Hypothalamus (tissue), 51 donors: ENCODE measurements at places on chromosomes 13 and 19.

GRCh38 chr13:35139591-35139990 lies 197.5 kb downstream of the NBEA start:
- DNase-seq: no peak

DNA sequence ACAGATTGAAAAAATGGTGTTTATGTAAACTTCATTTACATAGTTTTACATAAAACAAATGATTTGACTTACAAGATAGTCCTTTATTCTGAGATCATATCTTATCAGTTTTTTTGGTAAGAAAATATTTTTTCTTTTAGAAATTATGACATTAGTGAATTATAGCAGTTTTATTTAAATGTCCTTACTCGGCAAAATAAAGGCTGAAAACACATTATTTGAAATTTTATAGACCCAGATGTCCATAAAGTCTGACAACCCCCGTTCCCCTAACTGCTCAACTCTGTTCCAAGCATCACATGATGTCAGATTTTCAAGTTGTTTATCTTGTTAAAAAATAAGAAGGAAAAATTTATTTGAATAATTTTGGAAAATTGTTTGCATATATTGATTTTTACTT lies 46.7 kb upstream of the RFC3 start:
- no peak for DNase-seq

GRCh38 chr13:77874406-77874805 lies 44.2 kb downstream of the EDNRB start:
- DNase-seq: no peak

GRCh38 chr19:51708811-51709210 lies 15.0 kb downstream of the HAS1 start:
- no peak for DNase-seq

DNA sequence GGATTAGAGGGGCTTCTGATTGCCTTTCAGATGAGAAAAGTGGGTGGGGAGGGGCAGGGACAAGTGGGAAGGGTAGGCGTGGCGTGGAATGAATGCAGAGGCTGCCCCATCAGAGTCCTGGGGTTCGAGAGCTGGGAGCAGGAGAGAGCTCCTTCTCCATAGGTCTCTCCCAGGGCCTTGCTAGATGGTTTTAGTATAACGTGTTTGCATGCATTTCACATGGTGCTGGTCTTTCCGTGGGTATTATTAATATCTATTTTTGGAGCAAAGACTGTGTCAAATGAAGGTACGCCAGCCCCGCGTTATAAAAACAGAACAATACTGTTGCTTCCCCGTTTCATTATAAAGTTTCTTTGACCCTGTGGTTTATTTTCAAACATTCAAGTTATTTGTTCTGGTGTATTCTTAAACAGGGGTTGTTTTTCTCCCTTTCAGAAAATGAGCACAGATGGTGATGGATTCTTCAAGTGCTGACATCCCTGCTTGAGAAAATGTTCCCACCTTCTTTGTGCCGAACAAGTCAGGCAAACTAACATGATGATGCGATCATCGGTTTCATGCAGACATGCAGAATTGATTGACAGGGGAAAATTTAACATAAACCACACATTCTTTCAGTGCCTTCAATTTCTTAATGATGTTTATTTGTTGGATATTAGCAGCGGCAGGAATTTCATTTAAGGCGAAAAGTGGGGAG lies 62.1 kb upstream of the ZNF536 start:
- DNase-seq: no peak

DNA sequence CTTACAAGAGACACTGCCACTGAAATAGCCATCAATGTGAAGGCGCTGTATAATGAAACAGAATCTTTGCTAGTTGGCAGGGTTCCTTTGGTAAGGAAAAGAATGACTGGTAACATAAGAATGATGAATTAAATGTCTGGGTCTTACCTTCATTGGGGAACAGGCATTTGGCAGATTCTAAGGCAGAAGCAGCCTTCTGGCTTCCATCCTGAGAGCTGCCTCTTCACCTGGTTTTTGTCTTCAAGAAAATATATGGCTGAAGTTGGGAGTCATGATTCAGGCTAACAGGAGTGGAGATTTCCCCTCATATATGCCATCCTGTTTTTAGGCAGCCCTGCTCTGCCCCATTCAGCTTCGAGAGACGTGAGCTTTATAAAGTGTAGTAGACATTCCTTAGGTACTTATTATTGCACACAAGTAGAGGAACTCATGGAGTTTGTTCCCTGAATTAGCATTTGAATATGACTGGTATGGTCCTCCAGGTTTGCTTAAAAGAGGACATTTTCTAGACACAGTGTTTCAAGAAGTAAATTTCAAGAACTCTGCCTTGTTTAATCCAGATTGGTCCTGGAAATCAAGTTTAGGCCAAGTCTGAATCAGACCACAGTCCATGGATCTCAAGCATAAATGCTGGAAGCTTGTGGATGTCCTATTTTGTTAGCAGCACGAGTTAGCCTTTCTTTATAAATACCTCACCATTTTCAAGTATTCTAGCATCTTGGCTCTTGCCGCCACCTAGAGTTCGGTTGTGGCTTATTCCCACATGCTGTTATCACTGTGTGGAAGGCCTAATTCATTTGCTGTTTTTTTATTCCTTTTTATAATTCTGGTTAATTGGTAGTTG lies 56.2 kb upstream of the AKAP11 start:
- DNase-seq: no peak
